ENCODE measurements at places on chromosomes 3 and 15.

DNA sequence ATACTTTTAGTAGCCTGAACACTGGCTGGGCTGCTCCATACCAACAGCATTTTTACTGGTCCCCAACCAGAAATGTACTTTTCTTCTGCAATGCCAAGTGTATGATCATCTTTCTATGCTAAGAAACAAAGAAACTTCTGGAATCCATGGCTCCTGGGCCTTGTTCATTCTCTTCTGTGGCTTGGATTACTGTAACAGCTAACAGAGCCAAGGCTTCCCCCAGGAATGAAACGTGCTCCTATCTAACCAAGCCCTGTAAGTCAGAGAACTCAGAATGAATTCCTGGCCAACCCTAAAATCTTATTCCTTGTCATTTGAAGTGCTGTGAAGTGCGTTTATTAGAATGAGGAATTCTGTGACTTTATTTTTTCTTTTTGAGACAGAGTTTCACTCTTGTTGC lies 102.9 kb upstream of the RAD18 start:
- no peak for DNase-seq

DNA sequence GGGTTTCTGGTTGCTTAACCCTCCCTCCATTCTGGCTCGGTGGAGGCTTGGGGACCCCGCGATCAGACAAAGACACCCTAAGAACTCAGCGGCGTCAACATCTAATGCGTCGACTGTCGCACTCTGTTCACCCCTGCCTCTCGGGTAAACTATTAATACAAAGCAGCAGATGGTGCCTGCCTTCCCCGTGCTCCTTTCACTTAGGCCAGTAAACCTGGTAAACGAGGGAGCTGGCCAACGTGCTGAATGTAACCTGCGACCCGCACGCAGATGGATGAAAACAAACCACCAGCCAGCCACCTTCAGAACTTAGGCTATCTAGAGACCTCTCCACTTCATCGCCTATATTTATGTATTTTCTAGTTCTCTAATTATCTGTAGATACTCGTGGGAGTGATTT lies 848 bp upstream of the CADPS start:
- DNase-seq = peak; percentile 41

GRCh38 chr3:29408676-29409075 lies 127.8 kb downstream of the RBMS3 start:
- DNase-seq = no peak

DNA sequence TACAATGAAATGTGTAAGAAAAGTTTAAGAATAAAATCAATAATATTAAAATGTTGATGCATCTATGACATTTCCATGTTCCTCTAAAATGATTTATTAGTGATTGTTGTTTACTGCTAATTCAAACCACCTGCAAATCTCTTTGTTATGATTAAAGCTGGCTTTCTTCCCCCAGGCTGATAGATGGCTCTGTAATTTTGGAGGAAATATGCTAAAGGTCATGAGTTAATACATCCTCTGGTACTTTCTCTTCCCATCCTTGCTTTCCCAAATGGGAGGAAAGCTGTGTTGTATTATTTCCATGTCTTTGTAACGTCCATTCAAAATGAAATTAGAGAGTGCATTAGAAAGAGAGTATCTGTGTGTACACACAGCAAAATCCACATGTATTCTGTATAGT lies 139.5 kb upstream of the TMCO5A start:
- no peak for DNase-seq

Data from bronchial epithelial cell (primary cell).